ENCODE measurements at places on chromosomes 1 and 21. TPM values are rescaled to one million over a fixed set of nuclear protein-coding genes. Genes with fewer than 3 reads are reported as not detected.

DNA sequence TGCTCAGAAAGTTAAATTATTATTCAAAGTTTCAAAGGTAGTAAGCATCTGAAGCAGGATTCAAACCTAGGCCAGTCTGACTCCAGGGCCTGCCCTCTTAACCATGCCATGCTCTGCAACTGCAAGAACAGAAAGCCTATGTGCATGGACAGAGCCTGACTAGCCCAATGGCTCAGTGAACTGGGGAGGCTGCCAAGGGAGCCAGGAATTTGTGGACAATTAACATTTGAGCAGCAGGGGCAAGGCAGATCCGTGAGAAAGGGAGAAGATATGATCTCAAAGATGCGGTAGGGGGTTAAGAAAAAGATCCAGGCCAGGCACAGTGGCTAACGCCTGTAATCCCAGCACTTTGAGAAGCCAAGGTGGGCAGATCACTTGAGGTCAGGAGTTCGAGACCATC is 6.5 kb upstream of the ATP1A4 start:
- no peak for DNase-seq

GRCh38 chr1:63909526-63909925 is 135.7 kb downstream of the ROR1 start:
- DNase-seq: no peak

DNA sequence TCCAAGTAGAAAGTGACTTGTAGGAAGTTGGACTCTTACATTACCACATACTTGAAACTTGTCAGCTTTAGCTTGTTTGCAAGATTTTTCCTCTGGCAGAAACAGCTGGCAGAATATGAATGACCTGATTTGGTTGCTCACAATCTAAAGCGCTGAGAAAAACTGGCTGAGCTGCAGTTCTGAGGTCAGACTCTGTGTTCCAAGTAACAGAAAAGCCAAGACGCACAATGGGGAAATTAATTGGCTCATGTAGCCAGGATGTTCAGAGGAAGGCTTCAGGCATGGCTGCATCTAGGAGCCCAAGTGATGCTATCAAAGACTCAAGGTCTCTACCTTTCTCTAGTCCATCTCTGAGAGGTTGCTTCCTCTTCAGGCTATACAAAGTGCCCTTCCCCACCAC is 27.0 kb downstream of the ALPL start:
- DNase-seq: no peak

DNA sequence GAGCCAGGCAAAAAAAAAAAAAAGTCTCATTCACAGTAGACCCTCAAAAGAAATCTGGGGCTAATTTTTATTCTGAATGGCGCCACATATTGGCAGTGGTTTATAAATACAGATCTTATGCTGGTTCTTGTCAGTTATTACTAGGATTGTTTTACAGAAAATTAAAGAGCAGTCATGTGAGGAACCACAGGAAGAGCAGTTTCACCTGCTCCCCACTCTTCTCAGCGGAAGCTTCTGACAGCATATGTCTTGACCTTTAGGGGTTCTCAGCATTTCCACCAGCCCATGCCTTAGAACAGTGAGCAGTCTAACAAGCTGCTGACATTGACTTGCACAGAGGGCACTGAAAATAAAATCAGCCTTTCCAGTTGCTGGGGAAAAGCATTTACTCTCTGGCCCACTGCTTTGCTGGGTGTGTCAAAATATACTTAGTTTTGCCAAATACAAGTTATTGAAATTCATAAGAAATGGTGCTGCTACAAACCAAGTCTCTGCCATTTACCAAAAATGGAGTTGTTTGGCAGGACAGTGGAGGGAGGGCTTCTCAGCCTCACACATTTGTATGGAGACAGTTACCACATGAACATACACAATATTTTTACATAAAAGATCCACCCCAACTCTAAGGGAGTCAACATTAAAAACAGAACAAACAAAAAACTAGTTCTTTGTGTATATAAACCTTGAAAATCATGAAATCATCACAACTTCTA is 144.2 kb downstream of the SYT2 start:
- DNase-seq: no peak

DNA sequence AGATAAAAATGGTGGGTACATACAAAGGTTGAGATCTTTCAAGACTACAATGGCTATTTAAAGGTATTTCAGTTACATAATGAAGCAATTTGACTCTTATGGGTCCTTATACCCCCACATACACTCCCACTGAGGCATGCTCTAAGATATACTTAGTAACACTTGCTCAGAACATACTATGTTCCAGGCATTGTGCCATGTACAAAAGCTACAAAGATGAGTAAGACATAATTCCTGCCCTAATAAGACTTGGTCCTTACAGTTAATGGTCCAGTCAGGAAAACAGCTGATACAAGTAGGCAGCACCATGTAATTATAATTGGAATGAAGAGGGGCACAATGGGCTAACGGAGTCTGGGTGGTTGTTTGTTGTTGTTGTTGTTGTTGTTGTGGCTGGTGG is 166.7 kb upstream of the BEND5 start:
- DNase-seq: no peak

DNA sequence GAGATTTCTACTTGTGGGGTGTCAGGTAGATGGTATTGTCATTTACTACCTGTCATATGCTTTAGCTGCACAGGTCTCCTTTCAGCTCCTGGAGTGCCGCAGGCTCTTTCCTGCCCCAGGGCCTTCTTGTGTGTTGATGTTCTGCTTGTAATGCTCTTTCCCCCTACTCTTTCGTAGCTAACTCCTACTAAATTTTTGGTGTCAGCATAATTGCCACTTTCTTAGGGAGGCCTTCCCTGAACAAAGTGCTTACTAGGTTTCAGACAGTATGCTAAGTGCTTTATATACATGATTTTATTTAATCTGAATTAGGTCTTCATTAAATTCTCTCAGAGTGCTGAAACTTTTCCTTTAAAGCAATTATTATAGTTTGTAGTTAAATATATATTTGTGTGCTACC is 4.8 kb upstream of the THEM4 start:
- DNase-seq: no peak

DNA sequence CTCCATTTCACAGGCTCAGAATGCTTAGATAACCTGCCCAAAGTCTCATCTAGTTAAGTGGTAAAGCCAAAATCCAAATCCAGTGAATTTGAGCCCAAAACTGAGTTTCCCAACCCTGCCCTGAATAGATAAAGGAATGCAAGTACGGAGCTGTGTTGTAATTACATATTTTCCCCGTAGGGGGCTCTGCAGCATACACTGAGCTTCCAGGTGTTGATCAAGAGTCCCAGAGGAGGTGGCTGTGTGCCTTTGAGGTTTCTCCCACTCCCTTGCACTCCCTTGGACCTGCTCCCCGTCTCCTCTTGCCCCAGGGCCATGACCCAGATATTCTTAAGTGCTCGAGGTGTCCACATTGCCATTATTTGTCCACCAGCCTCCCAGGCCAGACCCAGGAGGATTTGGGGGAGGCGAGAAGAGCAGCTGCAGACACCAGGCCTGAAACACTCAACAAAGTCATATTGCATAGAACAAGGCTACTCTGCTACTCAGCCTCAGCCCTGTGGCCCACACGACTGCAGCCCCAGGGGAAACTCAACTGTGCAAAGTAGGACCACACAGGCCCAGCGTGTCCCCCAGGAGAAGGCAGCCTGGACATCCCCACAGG is 18.4 kb upstream of the LY9 start:
- no peak for DNase-seq

DNA sequence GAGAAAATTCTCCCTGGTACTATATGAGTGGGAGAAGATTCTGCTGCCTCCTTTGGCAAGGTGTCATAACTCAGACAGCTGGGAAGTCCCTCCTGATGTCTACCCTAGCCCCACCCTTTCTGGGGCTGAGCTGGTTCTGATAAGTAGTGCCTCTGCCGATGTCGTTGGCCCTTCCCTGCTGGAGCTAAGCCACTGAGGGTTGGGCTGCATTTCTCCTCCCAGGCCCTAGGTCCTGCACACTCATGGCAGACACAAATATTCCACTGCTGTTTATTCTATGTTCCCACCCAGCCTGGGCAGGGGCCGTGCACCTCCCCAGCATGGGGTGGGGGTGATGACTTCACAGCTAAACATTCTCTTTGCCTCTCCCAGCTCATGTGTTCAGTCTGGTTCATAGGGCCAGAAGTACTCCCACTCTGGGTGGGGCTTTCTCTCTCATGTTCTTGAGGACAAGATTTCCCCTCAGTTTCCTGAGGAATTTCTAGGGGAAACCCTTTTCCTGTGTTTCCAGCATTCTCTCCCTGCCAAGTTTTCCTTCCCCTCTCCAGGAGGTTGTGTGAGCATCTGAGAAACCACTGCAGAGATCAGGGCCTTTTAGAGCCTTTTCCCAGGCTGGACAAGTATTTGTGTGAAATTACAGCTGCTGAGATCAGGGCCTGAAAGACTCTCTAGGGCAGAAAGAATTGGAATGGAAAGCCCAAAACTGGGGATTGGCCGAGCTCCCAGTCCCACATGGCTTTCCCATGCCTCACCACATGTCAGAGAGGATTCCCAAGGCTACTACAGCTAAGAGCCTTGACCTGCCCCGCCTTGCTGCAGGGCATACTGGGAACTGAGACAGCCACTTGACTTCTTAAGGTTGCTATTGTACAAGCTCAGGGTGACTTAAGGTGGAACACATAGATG is 66.2 kb downstream of the ATP2B4 start:
- DNase-seq: peak; percentile 89

GRCh38 chr1:97108179-97108578 is 386.6 kb downstream of the PTBP2 start:
- no peak for DNase-seq

DNA sequence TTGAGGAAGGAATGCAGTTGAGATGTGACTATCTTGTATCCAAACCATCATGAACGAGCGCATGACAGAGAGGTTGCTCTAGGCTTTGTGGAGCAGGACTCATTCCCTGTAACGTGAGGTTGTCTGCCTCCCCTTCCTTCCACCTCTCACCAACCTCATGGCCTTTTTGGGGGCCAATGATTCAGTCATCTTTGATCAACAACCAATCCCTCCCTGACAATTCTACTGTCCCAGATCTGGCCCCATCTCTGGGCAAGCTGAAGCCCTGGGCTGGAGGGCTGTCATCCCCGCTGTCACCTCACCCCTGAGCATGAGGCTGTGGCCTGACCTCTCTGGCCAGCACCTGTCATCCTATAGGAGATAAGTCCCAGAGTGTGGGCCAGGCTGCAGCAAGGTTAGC is 19.7 kb downstream of the MTARC1 start:
- DNase-seq: no peak

GRCh38 chr1:103220631-103221041 is 112.3 kb upstream of the COL11A1 start:
- DNase-seq: peak; percentile 10

- DNase-seq: no peak
These were observed 49.8 kb downstream of the NFASC start for GRCh38 chr1:204920511-204920910.

Gene MYCL
- polyA plus RNA-seq: 0.77 TPM

Gene PLCH2
- 0.06 TPM for polyA plus RNA-seq

Gene FBXO28
- 27.2 TPM for polyA plus RNA-seq

Gene FCRL6
- not detected for polyA plus RNA-seq

Gene SLC27A3
- polyA plus RNA-seq: 14.3 TPM

Gene AMPD1
- polyA plus RNA-seq: not detected

Gene RGS16
- polyA plus RNA-seq: 0.10 TPM

Gene SKI
- polyA plus RNA-seq: 9.0 TPM

Gene SPRR3
- not detected for polyA plus RNA-seq
